ELR (cell line): ENCODE measurements at places on chromosomes 13 and 19.

- DNase-seq, result no peak
These were observed 234.6 kb downstream of the POSTN start for GRCh38 chr13:37364007-37364406.

GRCh38 chr13:79710376-79710775 is 229.4 kb downstream of the NDFIP2 start:
- DNase-seq, result peak; percentile 75

GRCh38 chr13:79090552-79091124 is 315.4 kb downstream of the RBM26 start:
- no peak for DNase-seq

DNA sequence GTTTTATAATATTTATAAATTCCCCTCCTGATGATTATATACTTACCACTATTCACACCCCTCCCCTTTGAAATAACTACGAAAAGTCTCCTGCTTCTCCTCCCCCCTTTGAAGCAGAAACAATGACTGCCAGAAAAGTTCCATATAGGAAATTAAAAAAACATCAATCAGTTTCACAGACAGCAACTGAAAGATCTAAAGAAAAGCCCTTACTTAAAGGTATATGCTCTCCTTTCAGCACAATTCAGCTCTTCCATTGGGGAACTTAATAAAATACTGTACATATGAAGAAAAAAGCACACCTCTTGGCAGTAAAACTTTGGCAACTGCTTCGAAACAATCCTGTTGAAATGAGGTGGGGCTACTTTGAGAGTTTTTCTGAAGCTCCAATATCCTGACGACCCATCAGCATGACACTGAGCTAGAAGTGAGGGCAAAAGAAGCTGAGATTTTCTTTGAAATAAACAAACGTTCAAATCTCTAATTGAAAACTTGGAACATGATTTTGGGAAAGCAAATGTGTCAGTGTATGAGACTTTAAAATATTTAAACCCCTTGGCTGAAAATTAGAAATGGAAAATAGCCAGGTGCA is 147.6 kb upstream of the RXFP2 start:
- DNase-seq, result no peak

DNA sequence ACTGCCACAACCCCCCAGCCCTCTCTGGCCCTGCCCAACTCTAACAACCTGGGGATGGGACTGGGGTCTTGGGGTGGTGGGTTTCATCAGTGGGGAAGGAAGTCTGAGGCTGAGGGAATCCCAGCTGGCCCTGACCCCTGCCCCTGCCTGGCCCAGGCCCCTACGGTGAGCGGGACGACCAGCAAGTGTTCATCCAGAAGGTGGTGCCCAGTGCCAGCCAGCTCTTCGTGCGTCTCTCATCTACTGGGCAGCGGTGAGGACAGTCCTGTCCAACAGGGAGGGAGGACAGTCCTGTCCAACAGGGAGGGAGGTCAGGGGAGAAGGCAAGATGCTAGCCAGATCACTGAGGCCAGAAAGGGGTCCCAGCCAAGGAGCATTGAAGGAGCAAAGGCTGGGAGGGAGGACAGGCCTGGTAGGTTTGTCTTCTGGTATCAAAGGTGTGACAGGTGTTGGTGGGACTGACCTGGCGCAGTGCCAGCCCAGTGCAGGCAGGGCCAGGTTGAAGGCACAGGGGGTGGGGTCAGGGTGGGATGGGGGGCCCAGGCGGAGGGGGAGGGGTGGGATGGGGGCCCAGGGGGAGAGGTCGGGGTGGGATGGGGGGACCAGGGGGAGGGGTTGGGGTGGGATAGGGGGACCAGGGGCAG is 12.1 kb upstream of the LTBP4 start:
- no peak for DNase-seq

DNA sequence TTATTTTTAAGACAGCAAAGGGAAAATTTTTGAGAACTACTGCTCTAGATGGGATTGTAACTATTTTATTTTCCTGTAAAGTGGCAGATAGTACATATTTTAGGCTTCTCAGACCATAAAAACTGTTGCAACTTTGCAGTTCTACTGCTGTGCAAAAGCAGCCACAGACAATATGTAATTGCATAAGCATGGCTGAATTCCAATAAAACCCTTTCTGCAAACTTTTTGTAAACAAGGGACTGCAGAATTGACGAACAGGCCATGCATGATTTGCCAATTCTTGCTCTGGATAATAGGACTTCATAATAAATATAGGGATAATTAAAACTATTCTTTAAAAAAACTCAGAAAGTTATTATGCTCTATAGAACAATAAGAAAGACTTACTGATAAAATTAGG is 149.1 kb downstream of the SLITRK5 start:
- no peak for DNase-seq

DNA sequence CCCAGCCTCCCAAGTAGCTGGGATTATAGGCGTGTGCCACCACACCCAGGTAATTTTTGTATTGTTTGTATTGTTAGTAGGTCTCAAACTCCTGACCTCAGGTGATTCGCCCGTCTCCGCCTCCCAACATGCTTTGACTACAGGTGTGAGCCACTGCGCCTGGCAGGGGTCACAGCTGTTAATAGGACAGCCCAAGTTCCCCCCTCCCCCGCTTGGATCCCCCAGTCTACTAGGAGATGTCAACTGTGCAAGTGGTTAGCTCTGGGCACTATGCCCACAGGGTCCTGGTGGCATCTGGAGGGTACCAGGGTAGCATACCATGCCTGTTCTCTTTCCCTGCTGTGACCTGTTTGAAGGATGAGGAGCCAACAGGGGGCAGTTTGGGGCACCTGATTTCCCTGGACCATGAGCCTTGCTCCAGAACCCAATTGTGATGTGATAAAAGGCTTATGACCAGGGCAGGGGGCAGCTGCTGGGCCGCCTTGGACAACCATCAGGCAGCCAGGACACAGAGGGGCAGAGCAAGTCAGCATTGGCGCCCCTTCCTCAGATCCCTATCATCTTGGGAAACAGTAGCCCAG is at the start of gene TSPAN16:
Gene TSPAN16 (plus strand): TSS at position 496 of the 581 bp plus-strand sequence. CDS start 138 bp downstream, outside the sequence.
- DNase-seq, result no peak

DNA sequence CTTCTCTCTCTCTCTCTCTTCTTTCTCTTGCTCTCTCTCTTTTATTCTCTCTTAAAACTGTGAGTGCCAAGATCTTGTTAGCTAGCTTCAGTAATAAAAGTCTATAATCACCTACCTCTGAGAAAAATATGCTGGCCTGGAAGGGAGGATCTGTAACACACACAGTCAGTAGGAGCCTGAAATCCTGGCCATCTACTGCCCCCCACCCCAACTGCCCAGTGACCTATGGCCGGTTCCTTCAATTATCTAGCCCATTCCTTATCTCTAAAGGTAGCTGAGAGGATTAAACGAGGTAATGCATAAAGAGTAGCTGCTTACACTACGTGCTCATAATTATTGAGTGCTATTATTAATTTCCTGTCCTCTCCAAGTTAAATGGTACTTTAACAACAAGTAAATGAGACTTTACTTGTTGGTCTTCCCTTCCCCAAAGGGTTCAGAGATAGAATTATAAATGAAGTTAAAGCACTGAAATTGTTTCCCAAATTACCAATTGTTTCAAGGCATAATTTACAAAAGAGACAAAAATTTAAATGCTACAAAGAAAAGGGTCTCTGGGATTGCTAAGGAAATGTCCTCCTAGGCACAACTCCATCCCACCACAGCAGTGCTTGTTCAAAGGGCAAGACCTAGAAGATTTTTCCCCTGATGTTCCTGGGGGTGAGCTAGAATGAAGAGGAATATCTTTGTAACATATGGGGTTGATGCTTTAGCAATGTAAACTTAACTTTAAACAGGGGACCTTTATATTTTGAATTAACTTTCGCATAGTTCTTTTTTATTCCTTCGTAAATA is 1.8 kb downstream of the LCP1 start:
- no peak for DNase-seq

GRCh38 chr13:33828431-33829129 is 10.6 kb downstream of the RFC3 start:
- DNase-seq, result no peak

GRCh38 chr19:51027126-51027806 is 850 bp upstream of the KLK11 start:
- DNase-seq, result no peak

GRCh38 chr13:94537740-94538630 is 58.0 kb downstream of the TGDS start:
- peak; percentile 54 for DNase-seq

- no peak for DNase-seq
These were observed 2689.2 kb downstream of the PCDH9 start for GRCh38 chr13:64540976-64541375.

DNA sequence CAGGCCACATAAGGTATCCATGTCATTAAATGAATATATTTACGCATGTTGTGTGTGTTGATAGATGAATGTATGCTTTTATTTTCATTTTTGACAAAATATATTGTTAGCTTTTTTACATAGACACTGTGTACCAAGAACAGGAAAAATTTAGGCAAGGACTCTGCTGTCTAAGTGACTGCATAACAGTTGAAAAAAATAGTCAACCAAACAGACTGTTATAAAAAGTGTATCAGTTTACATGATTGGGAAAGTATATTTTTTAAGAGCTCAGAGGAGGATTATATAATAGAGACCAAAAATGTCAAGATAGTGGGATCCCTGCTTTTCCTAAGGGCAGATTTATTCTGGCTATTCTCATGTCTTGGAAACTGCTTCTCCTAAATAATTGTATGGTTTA is 858.0 kb downstream of the SLITRK1 start:
- DNase-seq, result no peak

- no peak for DNase-seq
These were observed 17.8 kb downstream of the CPB2 start for GRCh38 chr13:46086985-46087384.

GRCh38 chr13:50125554-50126262 is 110.5 kb downstream of the KCNRG start:
- DNase-seq, result peak; percentile 70

DNA sequence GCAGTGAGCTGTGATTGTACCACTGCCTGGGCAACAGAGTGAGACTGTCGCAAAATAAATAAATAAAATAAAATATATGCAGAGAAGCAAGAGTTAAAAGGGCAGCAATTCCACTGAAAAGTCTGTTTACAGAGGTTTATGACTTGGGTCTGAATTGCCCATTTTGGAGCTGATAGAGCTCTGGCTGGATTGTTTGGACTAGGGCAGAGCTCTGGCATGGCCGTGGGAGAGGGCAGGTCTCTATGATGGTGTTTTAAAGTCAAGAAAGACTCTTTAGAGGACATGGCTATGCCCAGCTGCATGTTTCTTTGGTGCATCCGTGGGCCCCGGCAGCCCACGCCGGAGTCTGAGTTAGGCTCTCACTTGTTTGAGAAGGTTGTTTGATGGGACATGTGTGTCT is 64.6 kb upstream of the C1QTNF9 start:
- DNase-seq, result no peak

- DNase-seq, result no peak
These were observed 7.0 kb upstream of the CDC42EP5 start for GRCh38 chr19:54480051-54480450.

DNA sequence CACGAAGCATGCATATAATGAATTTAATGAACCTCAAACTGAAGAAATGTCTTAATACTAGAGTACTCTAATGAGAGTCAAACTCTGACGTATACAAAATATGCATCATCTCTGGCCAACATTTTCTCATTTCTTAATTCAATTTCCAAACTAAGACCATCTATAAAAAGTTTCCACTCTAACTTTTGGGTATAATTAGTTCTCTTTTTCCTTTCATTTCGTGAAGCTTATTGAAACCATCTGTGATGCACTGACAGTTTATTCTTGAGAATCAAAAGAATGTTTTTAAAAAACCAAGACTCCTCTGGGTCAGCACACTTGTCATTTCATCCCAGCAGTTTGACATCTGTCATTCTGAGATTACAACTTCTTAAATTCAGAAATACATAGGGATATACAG is 90.0 kb downstream of the CAB39L start:
- no peak for DNase-seq

DNA sequence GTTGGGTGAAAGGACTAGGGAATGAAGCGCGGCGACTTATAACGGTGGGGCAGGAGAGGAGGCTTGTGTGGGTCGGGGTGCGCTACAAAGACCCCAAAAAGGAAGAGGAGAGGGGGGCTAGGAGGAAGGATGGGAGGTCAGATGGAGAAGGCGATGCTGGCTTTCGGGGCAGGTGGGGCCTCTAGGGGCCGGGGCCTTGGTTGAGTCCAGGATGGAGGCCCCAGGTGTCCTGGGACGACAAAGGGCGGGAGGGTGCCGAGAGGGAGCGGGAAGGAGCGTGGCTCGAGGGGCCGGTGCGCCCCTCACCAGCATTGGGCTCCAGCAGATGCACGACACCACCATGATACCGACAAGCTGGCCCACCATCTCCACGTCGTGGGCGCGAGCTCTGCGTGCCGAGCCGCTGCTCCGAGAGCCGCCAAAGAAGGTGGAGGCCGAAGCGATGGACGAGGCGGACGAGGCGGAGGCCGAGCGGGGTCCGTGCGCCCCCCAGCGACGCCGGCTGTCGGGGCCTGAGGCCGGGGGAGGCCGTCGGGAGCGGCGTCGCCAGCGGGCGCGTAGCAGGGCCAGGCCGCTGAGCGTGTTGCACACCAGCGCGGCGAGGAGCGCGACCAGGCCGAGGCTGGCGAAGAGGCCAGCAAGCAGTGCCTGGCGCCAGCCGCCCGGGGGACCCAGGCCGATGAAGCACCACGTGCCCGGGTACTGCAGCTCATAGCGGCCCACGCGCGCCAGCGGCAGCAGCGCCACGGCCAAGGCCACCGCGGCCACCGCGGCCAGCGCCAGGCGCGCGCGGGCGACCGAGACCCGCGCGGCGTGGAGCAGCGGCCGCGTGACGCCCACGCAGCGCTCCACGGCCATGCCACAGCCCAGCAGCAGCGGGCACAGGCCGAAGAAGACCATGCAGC is 1.8 kb downstream of the PTGER1 start:
- DNase-seq, result no peak

DNA sequence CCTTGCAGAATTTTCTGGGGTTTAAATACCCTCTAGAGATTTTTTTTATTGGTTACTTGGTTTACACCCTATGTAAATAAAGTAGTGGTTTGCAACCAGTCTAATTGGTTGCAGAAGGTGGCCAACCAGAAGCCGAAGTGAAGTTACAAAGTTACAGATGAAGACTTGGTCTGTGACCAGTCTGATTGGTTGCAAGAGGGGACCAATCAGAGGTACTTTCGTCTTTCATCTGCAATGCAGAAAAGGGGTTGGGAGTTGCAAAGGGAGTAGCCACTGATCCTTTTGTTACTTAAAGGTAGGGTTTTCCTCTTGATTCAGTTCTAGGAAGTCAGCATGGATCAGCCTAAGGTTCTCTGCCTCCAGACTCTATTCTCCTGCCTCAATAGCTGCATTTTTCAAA is 48.8 kb upstream of the CHST8 start:
- DNase-seq, result no peak
